ENCODE measurements at places on chromosomes 5 and 9. TPM values are rescaled to one million over a fixed set of nuclear protein-coding genes. Genes with fewer than 3 reads are reported as not detected.

SUSD3 gene
- 35.3 TPM for polyA plus RNA-seq

SHROOM1 gene
- polyA plus RNA-seq: not detected

PFN3 gene
- not detected for polyA plus RNA-seq

APC gene
- polyA plus RNA-seq: 47.4 TPM

C5 gene
- 0.74 TPM for polyA plus RNA-seq

EGR1 gene
- 21.3 TPM for polyA plus RNA-seq

FBP2 gene
- polyA plus RNA-seq: not detected

GPR21 gene
- polyA plus RNA-seq: not detected

LCN6 gene
- not detected for polyA plus RNA-seq

TEK gene
- not detected for polyA plus RNA-seq
